ENCODE measurements at places on chromosomes 5 and 9. TPM values are rescaled to one million over a fixed set of nuclear protein-coding genes. Genes with fewer than 3 reads are reported as not detected.

DNA sequence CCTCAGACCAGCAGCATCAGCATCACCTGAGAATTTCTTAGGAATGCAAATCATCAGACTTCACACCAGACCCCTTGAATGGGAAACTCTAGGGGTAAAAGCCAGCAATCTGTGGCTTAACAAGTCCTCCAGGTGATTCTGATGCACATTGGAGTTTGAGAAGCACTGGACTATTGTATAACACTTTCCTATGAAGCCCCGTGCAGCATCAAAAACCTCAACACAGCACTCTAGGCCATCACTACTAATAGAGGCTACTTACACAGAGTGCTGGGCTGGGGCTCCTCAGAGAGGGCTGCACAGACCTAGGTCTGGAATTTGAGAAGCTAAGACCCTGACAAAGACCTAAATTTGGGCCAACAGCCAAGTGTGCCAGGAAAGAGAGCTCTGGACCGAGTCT is 95.7 kb upstream of the ARAP3 start:
- DNase-seq: no peak

DNA sequence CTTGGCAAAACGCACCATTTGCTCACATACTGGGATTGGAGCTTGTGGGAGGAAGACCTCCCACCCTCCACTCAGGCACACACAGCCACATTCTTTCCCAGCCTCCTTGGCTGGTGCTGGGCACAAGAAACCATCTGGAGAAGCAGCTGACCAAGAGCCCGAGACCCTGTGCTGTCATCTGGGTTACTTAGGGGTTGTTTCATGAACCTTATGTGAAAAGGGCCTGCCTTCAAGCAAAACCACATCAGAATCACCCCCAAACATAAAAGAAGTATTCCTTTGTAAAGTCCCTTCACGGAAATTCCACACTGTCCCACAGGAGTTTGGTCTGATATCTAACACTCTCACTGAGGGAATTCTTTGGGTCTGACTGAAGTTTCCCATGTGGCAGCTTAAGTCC is 172.1 kb downstream of the NR3C1 start:
- DNase-seq: no peak

- DNase-seq: no peak
Measured at GRCh38 chr9:79883073-79883645, 311.4 kb downstream of the TLE4 start.

DNA sequence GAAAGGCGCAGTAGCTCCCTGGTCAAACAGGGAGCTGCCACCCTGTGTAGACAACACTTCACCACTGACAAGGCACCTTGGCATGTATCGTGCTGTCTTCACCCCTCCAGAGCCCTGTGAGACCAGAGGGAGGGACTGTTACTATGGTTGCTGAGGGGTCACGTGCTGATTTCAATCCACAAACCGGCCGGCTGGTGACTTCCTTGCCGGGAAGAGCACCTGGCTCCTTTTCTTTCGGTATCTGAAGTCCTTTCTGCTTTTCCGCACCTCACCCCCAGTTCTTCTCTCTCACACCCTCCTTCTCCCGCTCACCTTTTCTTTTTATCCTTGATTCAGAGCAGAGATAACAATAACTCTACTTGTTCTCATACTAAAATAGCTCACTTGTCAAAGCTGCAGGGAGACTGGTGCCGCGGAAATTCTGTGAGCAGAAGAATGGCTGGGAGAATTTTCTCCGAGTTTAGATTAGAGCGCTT is 327.2 kb downstream of the ZSWIM6 start:
- no peak for DNase-seq

DNA sequence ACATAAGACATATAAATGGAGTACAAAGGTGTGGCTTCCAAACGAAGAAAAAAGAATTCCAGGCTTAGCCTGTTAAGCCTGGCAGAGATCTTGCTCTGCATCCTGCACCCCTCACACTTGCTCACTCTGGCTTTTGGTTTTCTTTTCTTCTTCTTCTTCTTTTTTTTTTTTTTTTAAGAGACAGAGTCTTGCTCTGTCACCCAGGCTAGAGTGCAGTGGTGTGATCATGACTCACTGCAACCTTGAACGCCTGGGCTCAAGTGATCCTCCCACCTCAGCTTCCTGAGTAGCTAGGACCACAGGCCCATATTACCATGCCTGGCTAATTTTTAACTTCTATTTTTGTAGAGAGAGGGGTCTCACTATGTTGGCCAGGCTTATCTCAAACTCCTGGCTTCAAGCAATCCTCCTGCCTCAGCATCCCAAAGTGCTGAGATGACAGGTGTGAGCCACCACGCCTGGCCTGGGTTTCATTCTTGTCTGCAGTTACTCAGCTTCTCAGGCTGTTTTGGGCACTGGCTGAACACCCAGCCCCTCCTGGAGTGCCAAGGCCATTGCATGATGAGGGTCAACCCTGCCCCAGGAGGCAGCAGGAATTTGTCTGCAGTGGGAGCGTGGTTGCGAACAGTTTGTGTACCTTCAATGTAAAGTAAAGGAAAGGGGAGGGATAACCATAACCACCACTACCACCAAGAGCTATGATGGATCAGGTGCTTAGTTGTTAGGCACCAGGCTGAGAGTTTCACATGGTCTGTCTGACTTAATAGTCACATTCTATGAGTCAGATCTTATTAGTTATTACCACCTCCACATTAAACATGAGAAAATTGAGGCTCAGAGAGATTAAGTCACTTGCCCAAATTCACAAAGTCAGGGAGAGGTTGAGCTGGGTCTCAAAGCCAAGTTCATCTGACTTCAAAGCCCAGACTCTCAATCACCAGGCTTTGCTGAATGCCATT is 219.2 kb upstream of the PANK3 start:
- no peak for DNase-seq

Gene ZMAT2
- total RNA-seq: 38.8 TPM

- no peak for DNase-seq
Measured at GRCh38 chr9:33229359-33230114, 10.4 kb upstream of the SPINK4 start.

Gene HSPB3
- 4.1 TPM for total RNA-seq

Gene ANKDD1B
- 0.25 TPM for total RNA-seq

GRCh38 chr5:139796061-139796806 is 626 bp downstream of the PSD2 start:
- DNase-seq: no peak

DNA sequence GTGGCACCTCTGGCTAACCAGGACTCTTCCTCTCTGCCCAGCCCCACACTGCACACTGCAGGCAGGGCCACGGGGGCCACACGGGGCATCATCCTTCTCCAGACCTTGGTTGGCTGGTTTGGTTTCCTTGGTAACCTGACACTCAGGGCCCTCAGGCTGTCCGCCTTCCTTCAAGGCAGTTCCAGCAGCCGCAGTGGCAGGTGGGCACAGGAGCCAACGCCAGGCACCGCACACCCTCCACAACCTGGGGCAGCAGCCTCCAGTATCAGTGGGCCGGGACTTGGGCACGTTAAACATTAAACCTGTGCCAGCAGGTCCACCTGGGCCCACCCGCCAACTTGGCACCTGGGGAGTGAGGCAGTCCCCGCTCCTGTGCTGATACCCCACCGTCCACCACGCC is 1.9 kb downstream of the NPDC1 start:
- no peak for DNase-seq

DNA sequence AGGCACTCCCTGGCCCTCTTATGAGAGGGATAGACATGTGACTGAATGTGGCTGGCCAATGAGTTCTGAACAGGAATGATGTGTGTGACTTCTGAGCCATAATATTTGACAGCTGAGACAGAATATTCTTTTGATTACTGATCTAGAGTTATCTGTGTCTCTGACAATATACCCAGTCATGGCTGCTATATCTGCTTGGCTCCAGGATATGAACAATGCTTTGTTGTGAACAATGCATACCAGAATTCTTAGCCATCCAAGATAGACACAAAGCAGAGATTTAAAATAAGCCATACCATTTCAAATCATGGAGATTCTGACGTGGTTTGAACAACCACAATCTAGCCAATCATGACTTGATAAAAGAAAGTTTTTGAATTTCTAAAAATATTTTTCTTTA is 840.3 kb upstream of the SEMA6A start:
- no peak for DNase-seq

Gene PCDHB2
- not detected for total RNA-seq

- no peak for DNase-seq
Measured at GRCh38 chr5:56759521-56760216, 55.7 kb upstream of the MAP3K1 start.

Gene PCDHGA5
- 0.18 TPM for total RNA-seq

GRCh38 chr5:91938441-91938840 is 555.3 kb upstream of the ARRDC3 start:
- DNase-seq: no peak

GRCh38 chr9:15277400-15278090 is 29.5 kb downstream of the TTC39B start:
- peak; percentile 9 for DNase-seq

DNA sequence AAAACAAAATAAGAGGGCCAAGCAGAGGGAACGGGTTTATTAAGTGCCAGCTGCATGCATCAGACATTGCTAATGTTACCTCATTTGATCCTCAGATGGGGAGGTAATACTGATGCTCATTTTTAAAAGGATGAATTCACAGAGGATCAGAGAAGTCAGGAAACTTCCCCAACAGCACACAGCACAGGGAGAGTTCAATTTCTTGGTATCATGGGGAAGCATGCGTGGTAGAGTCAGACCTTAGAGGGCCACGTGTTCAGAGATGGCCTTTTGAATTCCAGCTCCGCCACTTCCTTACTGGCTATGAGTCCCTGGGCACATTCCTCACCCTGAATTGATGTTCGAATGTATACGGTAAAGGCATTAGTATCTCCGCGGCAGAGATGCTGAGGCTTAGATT is 108.3 kb downstream of the MYO10 start:
- DNase-seq: no peak

GRCh38 chr5:171272996-171273970 is 35.8 kb upstream of the TLX3 start:
- DNase-seq: peak; percentile 15

Gene RNF130
- 30.0 TPM for total RNA-seq

GRCh38 chr5:74232276-74232675 is 408.3 kb downstream of the ENC1 start:
- DNase-seq: no peak

DNA sequence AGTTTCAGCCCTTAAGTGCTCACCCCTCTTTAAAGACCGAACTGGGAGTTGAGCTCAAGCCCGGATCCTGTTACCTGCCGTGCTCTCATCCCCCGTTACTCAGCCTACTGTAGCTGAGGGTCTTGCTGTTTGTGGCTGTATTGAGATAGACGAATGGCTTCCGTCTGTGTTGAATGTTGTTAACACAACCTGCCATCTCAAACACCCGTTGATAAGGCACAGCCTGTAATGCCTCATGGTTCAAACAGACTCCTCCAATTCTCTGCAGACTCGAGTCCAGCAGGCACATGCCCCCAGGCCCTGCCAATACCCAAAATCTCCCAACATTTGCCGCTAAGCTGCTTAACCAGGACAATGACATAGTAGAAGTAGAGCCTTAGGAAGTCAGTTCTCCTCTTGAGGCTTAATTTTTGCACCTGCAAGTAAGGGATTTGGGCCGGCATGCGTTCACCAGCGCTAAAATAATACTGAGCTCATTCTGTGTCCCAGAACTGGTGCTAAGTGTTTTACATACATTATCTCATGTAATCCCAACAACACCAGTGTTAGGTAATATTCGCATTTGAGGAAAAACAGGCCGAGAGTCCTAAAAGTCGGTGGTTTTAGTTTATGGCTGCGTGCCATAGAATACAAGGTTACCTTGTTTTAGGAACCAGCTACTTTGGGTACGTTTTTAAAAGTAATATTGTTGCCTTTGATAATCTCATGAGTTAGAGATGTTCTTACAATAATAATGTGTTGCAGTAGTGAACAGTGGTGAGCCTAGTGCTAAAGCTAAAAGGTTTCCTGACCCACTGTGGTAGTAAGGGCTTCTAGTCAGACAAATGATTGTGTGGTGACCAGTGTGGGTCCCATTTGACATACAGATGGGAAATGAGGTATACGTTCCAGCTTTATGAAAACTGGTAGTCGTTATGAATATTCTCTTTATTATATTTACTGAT is 1.5 kb upstream of the RFX3 start:
- DNase-seq: no peak

GRCh38 chr5:81136557-81136956 is 96.6 kb upstream of the CKMT2 start:
- no peak for DNase-seq

- DNase-seq: no peak
Measured at GRCh38 chr9:4530375-4530774, 40.1 kb downstream of the SLC1A1 start.

GRCh38 chr5:172044631-172045314 is 38.3 kb upstream of the FBXW11 start:
- DNase-seq: peak; percentile 41

DNA sequence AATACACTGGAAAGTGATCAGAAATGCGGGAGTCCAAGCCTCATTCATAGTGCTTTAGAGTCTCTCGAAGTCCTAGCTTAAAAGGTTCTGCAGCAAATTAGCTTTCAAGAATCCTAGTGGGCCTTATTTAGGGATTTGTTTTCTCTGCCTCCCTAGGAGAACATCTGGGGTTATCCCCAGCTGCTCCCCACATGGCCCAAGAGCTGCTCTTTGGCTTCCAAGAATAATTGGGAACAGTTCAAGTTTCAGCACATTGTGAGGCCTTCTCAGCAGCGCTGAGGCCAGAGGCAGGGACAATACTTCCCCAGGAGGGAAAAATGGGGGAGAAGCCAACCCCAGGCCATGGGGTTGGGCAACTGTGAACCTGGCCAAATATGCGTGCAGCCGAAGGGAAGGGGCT is 108.7 kb downstream of the LIFR start:
- no peak for DNase-seq

DNA sequence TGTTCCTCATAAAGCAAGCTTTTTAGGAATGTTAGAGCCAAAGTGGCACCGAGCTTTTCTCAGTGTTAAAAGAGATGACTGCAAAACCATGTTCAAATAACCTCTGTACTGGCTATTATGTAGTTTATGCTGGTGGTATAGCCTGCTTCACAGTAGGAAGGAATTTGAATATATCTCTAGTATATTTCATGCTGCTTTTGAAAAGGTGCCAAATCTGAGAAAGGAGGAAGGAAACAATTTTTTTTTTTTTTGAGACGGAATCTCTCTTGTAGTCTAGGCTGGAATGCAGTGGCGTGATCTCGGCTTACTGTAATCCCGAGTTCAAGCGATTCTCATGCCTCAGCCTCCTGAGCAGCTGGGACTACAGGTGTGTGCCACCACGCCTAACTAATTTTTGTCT is 13.5 kb downstream of the CREBRF start:
- DNase-seq: no peak

Gene TEX48
- not detected for total RNA-seq

DNA sequence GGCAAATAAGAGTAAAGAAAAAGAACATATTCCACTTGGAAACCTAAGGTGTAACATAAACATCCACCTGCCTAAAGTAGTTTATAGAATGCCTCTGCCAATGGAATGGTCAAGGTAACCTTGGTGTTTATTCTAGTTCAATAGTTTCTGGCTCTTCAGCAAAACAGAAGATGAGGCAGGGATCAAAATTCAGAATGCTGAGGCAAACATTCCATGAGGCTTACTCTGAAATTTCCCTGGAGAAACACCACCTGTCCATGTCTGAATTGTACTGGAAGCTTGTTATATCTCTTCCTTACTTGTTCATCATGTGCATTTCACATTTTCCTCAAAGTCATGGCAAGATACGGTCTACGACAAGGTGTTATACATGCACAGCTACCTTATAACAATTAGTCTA is 1862.4 kb upstream of the ACO1 start:
- no peak for DNase-seq

GRCh38 chr9:19901586-19901985 is 112.7 kb upstream of the SLC24A2 start:
- no peak for DNase-seq

- no peak for DNase-seq
Measured at GRCh38 chr9:99511723-99512122, 289.6 kb downstream of the SEC61B start.
